ENCODE measurements at places on chromosomes 11 and 22.

- no peak for DNase-seq
Observed at GRCh38 chr11:38577769-38578168, 1979.7 kb upstream of the RAG2 start.

DNA sequence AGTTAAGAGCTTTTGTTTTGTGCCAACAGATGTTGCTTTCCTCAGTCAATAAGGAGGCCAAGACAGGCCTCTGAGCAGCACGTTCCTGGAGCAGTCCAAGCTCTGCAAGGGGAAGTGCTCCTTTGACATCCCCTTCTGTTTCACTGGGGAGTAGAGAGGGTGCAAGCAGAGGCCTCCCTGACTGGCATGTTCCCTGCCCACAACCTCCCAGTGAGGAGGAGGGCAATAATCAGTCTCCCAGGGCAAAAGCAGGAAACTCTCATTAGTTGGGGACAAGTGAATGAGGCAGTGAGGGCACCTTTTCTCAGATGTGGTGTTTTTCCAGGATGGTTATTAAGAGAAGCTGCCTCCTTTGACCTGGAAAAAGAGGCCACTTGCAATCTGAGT lies 79.5 kb upstream of the ZBED5 start:
- DNase-seq: no peak

GRCh38 chr11:1003159-1003558 lies 33.4 kb downstream of the MUC6 start:
- DNase-seq: no peak

GRCh38 chr11:58134151-58134550 lies 8.8 kb upstream of the OR9I1 start:
- DNase-seq: no peak

DNA sequence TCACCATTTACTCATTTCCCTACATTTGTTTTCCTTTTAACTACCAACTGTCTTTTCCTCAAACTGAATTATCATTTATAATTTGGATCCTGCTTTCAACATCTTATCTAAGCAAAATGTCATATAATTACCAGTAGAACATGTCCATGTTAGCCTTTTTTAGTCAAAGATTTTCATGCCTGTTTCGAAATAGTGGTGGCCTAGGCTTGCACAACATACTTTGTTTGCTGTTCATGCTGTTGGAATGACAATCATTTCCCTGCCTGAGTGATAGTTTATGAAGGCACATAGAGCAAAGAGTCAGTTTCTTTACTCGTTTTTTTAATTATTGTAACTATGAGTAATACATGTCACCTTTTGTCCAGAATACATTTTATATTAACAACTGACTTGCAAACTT lies 144.3 kb upstream of the ANO3 start:
- no peak for DNase-seq

GRCh38 chr11:6061475-6061874 lies 30.9 kb upstream of the OR56A1 start:
- DNase-seq: no peak

DNA sequence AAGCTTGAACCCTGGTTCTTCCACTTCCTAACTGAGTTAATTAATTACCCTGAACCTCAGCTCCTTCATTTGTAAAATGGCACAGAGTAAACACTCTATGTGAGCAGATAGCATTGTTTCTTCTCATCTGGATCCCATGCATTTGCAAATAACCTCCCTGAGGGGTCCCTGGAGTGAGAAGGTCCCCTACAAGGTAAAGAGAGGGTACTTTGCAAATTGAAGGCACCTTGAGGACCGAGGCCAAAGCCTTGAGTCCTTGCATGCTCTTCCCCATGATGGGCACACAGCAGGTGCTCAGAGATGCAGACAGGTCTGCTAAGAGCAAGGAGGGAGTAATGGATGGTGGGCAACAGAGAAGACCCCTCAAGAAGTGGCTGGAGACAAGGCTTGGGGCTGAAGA lies 33.2 kb downstream of the OTOG start:
- no peak for DNase-seq

- DNase-seq: peak; percentile 27
Observed at GRCh38 chr22:46055181-46055875, 78.4 kb upstream of the WNT7B start.

DNA sequence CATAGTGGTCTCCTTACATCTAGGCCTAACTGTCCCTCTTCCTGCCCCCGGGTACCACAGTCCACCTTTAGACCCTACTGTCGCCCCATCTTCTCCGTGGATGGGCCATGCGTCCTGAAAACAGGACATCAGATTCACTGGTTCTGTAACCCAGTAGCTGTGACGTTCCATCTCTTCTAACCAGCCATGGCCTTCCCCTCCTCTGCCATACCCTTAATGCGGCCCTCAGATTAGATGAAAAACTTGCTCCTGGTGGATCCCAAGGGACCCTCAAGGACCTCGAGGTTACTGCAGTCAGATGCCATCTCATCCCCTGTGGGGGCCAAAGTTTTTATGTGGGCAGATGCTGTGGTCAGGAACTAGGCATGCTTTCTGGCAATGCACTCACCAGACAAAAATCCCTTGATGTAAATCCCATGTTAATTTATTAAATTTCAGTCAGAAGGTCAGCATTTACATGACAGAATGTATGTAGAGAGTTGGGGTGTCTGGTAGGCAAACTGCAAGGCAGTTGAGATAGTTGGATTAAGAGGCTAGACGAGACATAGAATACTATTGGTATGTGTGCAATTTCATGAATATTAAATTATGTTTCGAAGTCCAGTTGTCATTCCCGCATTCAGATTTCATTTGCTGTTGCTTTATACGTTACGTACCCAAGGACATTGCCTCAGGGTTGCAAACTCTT lies 64.3 kb downstream of the WNT11 start:
- DNase-seq: no peak

DNA sequence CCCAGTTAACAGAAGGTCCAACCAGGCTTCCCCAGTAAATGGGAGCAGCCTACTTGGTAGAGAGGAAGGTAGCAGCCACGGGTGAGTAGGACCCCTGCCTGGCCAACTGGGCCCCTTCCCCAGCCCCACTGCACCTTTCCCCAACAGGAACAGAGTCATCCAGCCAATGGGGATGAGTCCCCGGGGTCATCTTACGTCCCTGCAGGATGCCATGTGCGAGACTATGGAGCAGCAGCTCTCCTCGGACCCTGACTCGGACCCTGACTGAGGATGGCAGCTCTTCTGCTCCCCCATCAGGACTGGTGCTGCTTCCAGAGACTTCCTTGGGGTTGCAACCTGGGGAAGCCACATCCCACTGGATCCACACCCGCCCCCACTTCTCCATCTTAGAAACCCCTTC lies 6.6 kb downstream of the RIC8A start:
- DNase-seq: no peak

DNA sequence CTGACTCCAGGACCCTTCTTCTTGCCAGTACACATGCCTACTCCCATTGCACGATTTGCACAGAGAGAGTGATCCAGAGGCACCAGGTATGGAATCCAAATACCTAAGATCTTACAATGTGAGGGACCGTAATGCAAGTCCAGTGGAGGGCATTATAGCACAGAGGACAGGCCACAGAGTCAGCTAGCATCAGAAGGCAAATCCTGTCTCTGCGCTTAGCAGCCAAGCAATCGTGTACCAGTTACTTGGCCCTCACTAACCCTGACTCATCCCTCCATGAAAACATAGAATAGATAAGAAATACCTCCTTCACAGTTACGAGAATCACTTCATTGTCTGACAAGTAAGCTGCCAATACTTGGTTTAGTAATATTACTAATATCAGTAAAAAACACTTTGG lies 69.7 kb upstream of the SLC6A5 start:
- DNase-seq: no peak

DNA sequence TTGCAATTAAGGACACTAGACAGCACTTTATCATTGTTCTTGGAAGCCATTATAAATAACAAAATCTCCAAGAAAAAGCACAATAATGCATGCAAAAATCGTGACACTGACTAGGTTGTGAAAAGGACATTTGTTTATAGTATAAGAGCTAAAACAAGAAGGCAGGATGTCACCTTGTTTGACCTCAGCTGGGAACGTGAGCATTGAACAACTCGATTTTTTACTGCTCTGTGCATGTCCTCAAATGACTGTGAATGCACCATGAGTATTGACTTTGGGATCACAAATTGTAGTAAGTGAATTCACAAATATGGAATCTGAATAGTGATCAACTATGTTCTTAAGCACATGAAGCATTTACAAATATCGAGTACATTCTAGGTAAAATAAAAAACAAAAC lies 35.3 kb upstream of the ARHGAP20 start:
- no peak for DNase-seq

- peak; percentile 17 for DNase-seq
Observed at GRCh38 chr22:39089928-39090327, 7.1 kb upstream of the APOBEC3H start.

GRCh38 chr22:29154364-29155048 lies 51.2 kb upstream of the EMID1 start:
- peak; percentile 80 for DNase-seq

GRCh38 chr22:22463855-22464540 lies 44.5 kb downstream of the ZNF280B start:
- peak; percentile 61 for DNase-seq

GRCh38 chr11:12454782-12455181 lies 77.4 kb downstream of the PARVA start:
- no peak for DNase-seq

DNA sequence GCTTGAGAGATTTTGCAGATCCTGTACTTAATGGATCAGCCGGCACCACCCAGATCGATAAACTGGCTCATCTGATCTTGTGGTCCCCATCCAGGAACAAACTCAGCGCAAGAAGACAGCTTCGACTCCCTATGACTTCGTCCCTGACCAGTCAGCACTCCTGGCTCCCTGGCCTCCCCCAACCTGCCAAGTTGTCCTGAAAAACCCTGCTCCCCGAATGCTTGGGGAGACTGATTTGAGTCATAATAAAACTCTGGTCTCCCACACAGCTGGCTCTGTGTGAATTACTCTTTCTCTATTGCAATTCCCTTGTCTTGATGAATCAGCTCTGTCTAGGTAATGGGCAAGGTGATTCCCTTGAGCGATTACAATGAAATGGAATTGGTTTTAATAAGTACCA lies 29.5 kb downstream of the OR2AG2 start:
- DNase-seq: no peak

DNA sequence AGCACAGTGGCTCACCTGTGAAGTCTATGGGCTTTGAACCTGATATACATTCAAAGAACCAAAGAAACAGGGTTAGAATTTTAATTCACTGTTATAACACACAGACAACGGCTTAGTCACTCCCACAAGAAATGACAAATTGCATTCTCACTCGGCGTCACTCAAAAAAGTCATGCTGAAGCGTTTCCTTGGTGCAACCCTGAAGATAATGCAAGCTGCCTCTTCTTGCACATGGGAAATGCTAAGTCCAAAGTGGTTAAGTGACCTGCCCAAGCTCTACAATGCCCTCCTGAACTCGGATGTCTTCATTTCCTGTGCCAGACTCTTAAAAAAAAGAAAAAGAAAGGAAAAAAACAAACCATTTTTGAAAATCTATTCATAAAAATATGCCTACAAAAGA lies 10.0 kb downstream of the LGR4 start:
- no peak for DNase-seq
